Right ventricle myocardium superior (tissue), 1 donor: ENCODE measurements at places on chromosomes 12 and 14. TPM values are rescaled to one million over a fixed set of nuclear protein-coding genes. Genes with fewer than 3 reads are reported as not detected.

Gene KRT80
- not detected for total RNA-seq

Gene TAS2R50
- 0.22 TPM for total RNA-seq

GRCh38 chr12:104406164-104406563 is 50.6 kb upstream of the CHST11 start:
- DNase-seq: no peak

Gene POTEG
- not detected for total RNA-seq

Gene CACNA1C
- total RNA-seq: 151 TPM
